Prostate gland (tissue), 2 donors: ENCODE measurements at places on chromosomes 3 and 15. TPM values are rescaled to one million over a fixed set of nuclear protein-coding genes. Genes with fewer than 3 reads are reported as not detected.
A peak's percentile ranks its signal among the peaks of the same experiment; 100 is the strongest.

DNA sequence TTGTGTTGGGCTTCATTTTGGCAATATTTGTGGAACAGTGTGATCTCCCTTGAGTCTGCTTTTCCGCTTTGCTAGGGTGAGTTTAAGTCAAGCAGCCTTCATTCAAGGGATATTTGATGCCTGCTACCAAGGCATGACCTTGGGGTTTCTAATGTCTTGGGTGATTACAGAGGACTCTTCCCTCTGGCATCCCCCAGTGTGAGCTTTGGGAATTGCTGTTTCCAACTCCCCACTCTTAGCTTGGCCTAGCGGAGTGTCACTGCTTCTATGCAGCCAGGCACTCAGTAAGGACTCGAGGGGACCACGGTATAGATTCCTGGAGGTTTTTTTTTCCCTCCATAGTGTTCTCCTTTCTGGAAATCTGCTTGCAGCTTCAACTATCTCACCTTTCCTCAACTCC is 21.1 kb downstream of the GCNT3 start:
- DNase-seq, result no peak

GRCh38 chr3:132972333-132972732 is 65.9 kb upstream of the TMEM108 start:
- no peak for DNase-seq

DNA sequence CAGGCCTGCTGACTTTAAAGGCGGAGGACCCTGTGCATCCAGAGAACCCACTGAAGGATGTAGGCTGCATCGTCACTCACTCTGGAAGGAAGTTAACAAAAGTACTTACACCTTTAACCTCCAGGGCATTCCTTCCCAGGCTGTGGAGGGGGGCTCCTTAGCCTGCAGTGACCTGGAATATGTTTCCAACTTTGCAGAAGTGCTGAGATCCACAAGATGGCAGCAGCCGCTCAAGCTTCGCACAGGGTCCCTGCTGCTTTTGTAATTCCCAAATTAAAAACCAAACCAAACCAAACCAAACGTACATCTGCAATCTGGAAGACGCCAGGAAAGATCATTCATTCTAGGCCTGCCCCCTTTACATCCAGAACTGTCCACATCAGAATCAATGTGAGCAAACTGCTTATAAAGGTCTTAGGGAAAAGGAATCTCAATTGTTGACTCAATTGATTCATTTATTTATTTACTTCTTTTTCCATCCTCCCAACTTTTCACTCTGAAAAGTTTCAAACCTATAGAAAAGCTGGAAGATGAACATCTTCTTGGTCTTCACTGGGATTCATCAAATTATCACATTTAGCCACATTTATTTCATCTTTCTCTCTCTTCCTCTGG is 70.5 kb upstream of the KLHL25 start:
- DNase-seq, result peak; percentile 16

DNA sequence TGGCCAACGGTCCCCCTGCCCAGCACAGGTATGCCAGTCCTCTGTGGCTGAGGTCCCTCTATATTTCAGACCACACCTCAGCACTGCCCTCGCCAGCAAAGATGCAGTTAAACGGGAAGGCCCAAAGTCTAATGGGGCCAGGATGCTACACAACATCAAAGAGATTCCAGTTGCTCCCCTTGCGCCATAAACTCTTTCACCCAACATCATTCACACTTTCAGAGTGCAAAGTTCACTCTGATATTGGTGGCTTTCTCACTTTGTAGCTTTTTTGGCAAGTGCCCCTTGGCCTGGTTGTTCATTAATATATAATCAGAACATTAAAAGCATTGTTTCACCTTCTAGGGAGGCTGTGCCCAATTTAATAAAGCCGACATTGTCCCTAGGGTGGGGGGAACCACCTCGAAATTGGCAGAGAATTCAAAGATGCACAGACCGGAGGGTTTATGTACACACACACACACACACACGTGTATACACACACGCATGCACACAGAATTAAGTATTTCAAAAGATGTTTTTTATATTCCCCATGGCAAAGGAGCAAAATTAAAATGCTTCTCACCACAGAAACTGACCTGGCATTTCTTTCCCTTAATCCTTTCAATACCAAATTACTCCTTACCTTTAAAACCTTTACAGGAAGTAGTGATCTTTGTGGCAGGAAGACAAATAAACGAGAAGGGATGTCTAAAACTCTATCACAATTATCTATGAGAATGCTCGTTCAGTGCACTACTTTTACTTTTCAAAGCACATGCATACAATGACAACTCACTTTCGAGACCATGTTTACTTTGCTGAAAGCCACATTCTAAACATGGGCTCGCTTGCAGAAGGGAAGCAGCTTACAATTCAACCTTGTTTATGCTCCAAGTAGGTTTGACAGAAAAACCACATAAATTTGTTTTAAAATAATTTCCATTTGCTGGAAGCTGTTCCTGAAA is 19.5 kb downstream of the LRIG1 start:
- DNase-seq, result no peak

DNA sequence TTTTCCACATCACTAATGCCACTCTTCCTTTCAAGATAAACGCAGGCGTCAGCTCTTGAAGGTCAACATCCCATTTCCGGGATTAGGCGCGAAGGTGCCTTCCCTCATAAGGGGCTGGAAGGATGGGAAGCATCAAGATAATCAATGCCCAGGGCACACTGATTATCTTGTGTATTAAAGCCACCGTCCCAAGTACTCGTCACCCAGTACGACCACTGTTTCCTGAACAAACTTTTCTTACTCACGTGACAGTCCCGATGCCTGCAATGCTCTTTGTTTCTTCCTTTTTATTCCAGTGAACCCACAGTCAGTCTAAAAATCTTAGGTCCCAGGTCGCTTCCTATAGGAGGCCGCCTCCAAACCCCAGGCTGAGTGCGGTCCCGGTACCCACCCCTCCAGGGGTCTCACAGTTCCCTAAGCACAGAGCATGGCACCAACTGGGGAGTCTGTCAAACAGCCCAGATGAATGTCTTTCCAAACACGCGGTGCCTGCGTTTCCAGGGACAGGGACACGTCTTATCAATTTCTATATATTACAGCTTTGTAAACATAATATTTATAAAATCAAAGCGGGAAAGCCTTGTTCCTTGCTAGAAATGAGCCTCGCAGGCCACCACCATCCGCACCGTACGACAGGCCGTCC is 589 bp downstream of the ANAPC13 start:
- DNase-seq, result peak; percentile 11

DNA sequence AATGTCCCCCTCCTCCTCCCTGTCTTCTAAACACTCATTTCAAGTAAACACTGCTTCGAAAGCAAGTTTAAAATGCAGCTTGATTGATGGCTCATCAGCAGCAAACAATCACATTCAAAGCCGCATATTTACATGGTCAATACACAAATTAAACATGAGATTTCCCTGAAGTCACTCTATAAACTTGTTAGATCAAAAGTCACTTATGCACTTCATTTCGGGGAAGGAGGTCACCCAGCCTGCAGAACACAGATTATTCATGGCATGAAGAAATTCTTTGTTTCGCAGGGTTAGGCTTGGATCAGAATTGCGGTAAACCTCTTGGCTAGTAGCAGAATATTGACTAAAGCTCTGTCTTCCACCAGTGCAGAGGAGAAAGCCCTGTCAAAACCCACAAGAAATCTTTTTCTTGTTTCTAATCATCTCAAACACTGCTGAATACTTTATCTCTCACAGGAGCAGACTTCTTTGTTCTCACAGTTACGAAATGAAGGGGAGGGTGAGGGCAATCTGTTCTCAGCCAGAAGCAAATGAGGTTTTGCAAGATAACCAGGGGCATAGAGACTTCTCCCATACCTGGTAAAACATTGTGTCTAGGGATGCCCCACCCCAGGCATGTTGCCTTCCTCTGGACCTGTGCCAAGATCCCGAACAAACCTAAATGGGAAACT is 133.3 kb upstream of the CHL1 start:
- no peak for DNase-seq

DNA sequence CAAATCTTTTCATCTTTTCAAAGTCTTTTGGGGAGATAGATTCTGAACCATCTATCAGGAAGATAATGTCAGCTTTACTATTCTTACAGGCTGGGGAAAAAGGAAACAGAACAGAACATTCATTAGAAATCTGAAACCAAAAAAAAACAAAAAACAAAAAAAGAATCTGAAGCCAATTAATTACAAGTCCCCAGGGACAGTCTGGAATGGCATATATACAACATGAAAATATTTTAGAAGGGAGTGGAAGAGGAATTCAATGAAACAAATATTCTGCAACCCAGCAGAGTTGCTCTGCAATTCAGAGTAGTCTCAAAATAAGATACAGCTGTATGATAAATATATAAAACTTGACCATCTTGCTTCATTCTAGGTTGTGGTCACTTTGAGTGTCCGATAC is 41.7 kb upstream of the CAPN7 start:
- DNase-seq, result no peak

DNA sequence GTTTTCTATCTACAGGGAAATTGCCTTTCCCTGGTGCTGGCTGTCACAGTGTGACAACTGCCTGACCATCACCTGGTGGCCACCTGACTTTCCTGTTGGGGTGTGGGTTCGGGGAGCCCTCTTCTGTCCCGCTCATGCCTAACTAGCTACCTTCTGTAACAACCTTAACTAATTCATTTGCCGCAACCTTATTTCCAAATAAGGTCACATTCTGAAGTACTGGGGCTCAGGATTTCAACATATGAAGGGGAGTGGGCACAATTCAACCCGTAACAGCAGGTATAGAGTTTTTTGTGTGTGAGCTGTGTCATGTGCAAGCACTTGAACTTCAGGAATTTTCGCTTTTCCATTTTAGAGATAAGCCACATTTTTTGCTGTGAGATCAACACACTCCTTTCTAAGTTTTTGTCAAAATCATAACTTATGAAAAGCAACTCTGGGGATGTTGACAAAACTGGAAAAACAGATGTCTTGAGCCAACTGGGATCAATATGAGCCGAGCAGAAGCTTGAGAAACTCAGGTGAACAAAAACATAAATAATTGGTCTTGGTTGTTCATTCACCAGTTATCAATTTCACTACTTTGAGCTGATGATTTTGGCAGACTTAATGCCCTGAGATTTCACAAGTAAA is 242.0 kb upstream of the RGMA start:
- no peak for DNase-seq

GRCh38 chr3:123755501-123755900 is 128.6 kb downstream of the MYLK start:
- no peak for DNase-seq

DNA sequence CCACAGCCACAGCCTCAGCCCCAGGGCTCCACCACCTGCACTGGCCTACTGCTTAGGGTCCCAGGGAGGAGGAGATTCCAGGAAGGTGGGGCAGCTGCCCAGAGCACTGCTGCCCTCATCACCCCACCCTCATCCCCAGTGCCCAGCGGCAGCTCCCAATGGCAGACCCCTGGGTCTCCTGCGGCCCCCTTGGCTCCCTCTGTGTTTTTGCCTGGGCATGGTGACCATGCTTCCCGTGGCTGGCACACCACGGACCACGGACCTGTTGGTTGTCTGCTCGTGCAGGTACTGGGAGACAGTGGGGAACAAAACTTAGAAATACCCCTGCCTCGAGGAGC is 2.7 kb downstream of the CHST13 start:
- DNase-seq, result no peak

DNA sequence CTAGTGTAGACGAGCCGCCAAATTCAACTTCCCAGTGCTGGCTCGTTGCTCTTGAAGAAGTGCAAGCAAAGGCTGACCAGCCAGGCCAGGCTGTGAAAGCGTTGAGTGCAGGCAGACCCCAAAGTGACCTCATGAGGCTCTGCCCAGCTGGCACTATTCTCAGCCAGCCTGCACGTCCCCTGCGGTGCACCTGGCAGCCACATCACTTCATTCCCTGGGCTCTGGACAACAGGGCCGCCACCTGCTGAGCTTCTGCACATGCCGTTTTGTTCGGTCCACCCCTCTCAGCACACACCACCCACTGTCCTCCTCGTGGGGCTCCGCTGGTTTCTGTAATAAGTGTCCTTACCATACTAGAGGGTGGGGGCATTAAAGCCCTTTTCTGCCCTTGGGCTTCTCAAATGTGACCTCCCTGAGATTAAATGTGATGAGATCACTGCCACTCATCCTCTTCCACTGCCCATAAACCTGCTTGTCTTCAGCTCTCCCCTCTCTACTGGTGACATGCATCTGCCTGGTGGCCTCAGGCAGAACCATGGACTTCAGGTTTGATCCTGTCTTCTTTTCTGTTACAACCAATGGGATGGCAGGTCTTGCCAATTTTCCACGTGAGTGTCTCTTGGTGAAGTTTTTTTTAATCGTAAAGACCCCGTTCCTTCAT is 6.1 kb downstream of the RASGRF1 start:
- no peak for DNase-seq

- DNase-seq, result no peak
These were observed 43.6 kb upstream of the PLXNA1 start for GRCh38 chr3:126939338-126939718.

- no peak for DNase-seq
These were observed 132.0 kb upstream of the IL12A start for GRCh38 chr3:159856590-159857104.

GRCh38 chr3:128855569-128855968 is 23.9 kb upstream of the ACAD9 start:
- no peak for DNase-seq

GRCh38 chr3:50689558-50689957 is 14.8 kb downstream of the DOCK3 start:
- DNase-seq, result no peak

DNA sequence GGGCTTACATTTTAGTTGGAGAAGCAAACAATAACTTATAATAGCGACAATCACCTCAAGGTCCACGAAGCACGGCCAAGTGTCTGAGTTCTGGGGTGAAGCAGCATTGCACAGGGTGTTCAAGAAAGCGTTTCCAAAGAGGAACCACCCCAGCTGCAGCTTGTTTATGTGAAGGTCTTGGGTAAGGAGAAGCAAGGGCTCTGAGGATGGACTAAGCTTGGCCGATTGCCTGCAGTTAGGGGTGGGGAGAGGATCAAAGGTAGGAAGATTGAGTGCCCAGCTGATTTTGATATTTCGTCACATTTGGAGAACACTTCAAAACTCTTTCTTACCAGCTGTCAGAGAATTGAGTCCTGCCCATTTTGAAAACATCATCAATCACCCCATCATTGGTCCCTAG is 321.6 kb upstream of the DNAJC19 start:
- DNase-seq, result no peak

RTP3 gene
- 0.68 TPM for total RNA-seq

TAGLN3 gene
- total RNA-seq, result 3.2 TPM

RFTN1 gene
- total RNA-seq, result 7.4 TPM

TTC23 gene
- total RNA-seq, result 18.1 TPM

CLK3 gene
- total RNA-seq, result 140 TPM

LIPH gene
- total RNA-seq, result 17.0 TPM

RBPMS2 gene
- 14.0 TPM for total RNA-seq

SEC22A gene
- total RNA-seq, result 26.8 TPM

CFAP91 gene
- 11.6 TPM for total RNA-seq

CPNE9 gene
- total RNA-seq, result not detected

PRTG gene
- total RNA-seq, result 6.1 TPM

CLSTN2 gene
- 60.3 TPM for total RNA-seq

TRIM42 gene
- 1.1 TPM for total RNA-seq

CHRM5 gene
- total RNA-seq, result 0.11 TPM
